ENCODE measurements at places on chromosomes 13 and 19. TPM values are rescaled to one million over a fixed set of nuclear protein-coding genes. Genes with fewer than 3 reads are reported as not detected.

The APOC1 gene
- polyA plus RNA-seq = 10.2 TPM

The CLIP3 gene
- polyA plus RNA-seq = 31.4 TPM

The FFAR3 gene
- polyA plus RNA-seq = 0.31 TPM

The OSCAR gene
- polyA plus RNA-seq = 0.70 TPM

The SUGP2 gene
- 100 TPM for polyA plus RNA-seq

The NCCRP1 gene
- polyA plus RNA-seq = 0.29 TPM

The ANGPTL8 gene
- polyA plus RNA-seq = 1.3 TPM

DNA sequence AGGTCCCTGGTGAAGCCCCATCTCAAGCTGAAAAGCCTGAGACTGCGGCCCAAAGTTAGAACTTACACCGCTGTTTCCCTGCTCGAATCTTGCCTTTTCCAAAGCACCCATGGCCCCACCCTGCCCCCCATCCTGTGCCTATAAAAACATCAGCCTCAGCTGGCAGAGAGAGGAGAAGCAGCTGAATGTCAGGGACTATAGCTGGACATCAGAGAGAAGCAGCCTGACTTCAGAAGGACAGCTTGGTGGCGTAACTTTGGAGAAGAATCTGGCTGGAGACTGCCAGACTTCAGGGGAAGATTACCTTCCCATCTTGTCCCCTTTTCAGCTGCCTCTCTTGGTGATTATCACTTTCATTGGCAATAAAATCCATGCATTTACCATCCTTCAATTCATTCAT is 9.3 kb upstream of the RCBTB2 start:
- DNase-seq = no peak

GRCh38 chr19:45477713-45478453 is 10.1 kb downstream of the FOSB start:
- DNase-seq = no peak

DNA sequence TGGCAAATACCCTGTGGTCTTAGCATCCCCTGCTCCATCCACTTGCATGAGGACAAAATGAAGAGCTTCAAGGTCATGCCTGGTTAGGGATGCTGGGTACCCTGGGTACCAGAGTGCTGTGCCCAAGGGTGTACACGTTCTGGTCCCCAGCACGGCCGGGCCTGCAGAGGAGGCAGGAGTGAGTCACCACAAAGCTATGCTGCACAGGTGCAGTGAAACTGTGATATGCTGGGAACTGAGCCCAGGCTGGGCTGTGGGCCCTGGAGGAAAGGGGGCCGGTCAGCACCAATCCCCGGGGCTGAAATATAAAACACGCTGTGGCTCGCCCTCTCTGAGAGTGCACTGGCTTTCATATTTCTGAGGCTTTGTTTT is 95.1 kb downstream of the TSHZ3 start:
- no peak for DNase-seq

DNA sequence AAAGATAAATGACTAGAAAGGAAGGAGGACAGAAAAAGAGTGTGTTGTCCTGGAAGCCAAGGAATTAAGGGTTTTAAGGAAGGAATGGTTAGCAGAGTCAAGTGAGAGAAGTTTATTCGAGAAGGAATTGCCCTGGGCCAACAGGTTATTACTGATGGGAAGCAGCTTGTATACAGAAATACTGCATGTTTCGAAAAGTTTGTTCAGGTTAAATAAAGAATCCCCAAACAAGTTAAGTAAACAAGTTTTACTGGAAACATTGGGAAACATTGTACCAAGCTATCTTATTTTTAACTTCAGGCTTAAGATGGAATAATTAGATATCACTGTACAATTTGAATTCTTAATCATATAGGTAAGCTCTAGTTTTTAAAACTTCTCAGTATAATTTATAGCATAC is 28.2 kb upstream of the FBXL3 start:
- no peak for DNase-seq

- DNase-seq = no peak
These were observed 32.0 kb upstream of the CXCL17 start for GRCh38 chr19:42474743-42475142.

DNA sequence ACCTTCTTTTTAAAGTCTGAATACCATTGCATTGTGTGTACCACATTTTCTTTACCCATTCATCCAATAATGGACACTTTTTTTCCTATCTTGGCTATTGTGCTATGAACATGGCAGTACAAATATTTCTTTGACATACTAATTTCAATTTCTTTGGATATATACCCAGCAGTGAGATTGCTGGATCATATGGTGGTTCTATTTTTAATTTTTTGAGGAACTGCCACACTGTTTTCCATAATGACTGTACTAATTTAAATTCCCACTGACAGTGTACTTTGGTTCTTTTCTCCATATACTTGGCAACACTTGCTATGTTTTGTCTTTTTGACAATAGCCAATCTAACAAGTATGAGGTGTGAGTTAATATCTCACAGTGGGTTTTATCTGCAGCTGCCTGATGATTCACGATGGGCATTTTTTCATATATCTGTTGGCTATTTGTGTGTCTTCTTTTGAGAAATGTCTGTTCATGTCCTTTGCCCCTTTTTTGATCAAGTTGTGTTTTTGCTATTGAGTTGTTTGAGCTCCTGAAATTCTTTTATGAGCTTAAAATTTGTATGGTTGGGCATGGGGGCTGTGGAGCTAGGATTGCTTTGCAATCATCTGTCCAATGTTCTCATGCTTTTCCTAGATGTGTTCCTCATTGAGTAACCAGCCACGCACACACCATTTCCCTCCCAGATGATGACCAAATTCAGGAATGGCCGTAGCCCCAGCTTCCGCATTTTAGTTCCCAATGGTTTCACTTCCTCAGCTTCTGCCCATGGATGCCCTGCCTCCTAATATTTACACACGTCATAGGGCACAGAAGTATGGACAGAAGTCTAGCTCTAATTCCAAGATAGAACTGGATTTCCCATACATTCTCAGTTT is 380.0 kb upstream of the SGCG start:
- DNase-seq = no peak

DNA sequence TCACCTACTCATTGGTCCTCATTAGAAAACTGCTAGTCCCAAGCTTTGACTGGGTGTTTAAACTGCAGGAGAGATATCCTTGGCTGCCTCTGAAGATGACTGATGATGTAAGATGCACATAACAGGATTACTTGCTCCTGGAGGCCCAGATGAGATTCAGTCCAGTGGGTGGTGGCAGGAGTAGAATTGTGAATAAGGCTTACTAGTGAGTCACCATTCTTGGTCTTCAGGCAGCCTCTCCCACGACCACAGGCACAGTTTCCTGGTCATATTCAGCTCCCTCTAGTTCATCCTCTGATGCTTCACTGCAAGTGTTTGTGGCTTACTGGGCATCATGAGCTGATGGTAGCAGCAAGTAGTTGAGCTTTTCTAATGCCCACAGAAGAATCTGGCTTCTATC is 12.1 kb downstream of the SERTM1 start:
- no peak for DNase-seq

DNA sequence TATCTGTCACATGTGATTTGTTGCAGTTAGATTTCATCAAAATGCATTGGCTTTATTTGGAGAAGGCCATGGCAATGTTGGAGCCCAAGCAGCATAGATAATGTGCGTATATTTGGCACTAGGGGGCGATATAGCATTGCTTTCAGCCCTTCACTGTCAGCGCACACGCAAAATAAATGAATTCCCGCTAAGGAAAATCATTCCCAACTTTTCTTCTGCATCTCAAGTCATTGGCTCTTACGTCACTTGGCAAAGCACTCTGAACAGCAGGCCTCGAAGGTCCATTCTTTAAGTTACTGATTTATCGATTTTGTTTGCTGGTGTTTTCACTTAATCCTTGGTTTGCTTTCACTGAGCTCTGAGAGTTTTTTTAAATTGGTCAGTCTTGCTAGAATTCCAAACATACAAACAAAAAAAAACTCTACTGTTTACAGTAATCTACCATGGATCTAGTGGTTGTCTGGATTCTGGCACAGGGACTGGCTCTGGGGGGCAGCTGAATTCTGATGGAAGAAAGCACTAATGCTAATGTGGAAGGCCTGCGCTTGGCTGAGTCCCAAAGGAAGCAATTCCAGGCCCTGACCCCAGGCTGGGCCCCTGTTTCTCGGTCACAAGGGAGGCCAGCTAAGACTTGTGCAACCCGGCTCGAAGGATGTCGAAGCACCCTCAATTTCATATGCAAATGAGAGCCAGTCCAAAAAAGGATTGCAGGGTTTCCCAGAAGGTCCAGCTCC is 97.7 kb upstream of the IPO5 start:
- DNase-seq = peak; percentile 73

GRCh38 chr19:58265100-58265499 is 13.7 kb upstream of the ZNF8 start:
- DNase-seq = no peak

DNA sequence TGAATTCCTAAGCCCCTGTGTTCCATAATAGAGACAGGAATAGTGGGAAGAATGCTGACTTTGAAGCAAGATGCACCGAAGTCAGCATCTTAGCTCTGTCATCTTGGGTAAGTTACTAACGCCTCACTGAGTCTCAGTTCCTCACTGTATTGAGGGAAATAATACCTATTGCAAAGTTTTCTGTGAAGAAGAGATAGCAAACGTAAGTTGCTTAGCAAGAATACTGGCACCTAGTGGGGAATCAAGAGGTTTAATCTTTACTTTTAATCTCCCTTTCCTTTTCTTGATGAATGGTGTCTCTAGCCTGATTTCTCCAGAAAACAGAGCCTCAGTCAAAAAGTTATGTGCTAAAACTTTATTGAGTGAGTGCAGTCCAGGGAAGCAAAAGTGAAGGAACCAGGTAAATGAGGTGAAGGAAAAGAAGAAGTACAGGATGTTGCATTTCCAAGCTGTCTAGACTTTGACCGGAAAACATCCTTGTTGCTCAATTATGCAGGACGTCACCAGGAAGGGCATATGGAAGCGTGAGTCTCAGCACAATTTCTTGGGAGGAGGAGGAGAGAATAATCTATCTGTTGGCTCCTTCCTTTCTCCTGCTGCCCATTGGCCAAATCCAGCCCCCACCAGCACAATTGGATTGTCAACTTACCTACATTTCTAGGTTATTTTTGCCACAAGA is 210.0 kb downstream of the B3GLCT start:
- DNase-seq = no peak

- no peak for DNase-seq
These were observed 19.1 kb downstream of the SMARCA4 start for GRCh38 chr19:10979951-10980381.

GRCh38 chr19:45771311-45771933 is 2.4 kb upstream of the SIX5 start:
- DNase-seq = no peak

GRCh38 chr19:46614114-46614722 is 10.7 kb downstream of the PTGIR start:
- DNase-seq = peak; percentile 81

DNA sequence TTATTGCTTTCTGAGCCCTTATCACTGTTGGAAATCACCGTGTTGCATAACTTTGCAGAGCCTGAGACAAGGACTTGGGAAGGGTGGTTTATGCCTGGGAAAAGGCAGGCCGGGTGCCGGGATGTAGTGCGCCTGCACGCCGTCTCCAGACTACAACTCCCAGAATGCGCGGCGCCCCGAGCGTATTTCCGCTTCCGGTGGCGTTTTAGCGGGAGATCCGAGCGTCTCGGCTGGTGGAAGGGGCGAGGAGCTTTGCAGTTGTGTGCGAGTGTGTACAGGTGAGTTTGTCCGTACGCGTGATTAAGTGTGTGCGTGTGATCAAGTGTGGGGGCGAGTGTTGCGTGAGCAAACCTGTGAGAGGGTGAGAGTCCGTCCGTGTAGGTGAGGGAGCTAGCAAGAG is 75.4 kb downstream of the PEG3 start:
- DNase-seq = peak; percentile 76
